ENCODE measurements at places on chromosomes 12 and 14.
A peak's percentile ranks its signal among the peaks of the same experiment; 100 is the strongest.

GRCh38 chr12:122850695-122851350 is 15.6 kb downstream of the HIP1R start:
- no peak for DNase-seq

- no peak for DNase-seq
Observed at GRCh38 chr12:111275308-111275707, 93.6 kb downstream of the PHETA1 start.

- no peak for DNase-seq
Observed at GRCh38 chr12:51850081-51850964, 1.8 kb upstream of the FIGNL2 start.

DNA sequence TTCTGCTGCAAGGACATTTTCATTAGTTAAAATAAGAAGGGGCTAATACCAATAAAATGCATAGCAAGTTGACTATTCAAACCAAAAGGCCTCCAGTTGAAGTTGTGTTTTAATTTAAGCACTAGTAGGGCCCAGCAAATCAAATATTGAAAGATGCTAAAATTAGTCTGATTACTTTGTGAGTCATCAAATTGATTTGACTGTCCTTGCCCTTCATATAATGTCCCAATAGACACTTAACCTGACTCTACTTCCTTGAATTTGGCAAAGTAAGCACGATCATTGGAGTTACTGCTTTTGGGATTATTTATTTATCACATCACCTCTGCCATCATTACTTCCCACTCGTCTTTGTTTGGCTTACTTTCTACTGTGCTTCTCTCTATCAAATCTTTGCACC is 798.5 kb downstream of the DIO2 start:
- DNase-seq, result no peak

DNA sequence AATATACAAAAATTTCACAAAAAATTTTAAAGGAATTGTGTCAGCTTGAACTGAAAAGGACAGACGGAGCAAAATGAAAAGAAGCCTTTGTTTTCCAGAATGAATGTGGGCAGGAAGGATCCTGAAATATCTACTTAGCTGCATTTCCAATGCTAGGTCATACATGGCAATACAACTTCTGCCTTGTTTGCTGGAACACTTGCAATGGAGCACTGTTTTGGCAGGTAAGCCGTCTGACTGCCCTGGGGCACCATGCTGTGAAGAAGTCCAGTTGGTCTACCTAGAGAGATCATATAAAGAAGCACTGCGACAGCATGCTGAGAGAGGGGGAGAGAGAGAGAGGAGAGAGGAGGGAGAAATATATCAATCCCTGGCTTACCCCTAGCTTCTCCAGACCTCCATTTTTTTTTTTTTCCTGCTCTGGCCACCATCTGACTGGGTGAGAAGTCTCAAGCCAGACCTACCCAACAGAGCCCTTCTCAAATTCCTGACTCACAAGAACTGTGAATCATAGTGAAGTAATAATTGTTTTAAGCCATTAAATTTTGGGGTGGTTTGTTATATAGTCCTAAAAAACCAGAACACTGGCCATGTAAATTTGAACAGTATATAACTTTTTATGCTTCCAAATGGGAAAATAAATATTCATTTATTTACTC is 97.1 kb upstream of the PRICKLE1 start:
- no peak for DNase-seq

GRCh38 chr14:74572726-74573301 is 39.2 kb downstream of the LTBP2 start:
- DNase-seq, result no peak

GRCh38 chr12:46900734-46901463 is 75.1 kb upstream of the SLC38A4 start:
- no peak for DNase-seq

DNA sequence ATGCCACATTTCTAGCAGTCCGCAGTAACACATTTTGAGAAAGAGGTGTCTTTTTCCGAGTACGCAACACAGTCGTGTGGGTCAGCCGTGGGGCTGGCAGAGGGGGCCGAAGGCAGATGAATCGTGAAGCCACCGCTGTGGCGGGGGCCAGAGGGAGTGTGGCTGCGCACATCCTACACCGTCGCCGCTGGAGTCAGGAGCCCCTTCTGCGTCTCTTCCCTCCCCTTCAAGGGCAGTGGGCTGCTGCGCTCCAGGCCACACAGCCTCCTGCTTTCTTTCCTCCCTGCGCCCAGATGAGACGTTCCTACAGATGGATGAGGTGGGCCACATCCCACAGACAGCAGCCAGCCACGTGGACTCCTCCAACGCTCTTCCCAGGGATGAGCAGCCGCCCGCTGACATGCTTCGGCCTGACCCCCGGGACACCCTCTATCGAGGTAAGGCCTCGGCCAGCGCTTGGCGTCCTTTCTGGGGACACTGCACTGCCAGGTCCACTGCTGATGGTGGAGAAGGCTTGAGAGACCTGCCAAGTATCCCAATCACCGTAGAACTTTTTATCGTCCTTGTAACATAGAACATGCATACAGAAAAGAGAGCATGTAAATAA is 89.8 kb downstream of the B4GALNT3 start:
- DNase-seq, result no peak

DNA sequence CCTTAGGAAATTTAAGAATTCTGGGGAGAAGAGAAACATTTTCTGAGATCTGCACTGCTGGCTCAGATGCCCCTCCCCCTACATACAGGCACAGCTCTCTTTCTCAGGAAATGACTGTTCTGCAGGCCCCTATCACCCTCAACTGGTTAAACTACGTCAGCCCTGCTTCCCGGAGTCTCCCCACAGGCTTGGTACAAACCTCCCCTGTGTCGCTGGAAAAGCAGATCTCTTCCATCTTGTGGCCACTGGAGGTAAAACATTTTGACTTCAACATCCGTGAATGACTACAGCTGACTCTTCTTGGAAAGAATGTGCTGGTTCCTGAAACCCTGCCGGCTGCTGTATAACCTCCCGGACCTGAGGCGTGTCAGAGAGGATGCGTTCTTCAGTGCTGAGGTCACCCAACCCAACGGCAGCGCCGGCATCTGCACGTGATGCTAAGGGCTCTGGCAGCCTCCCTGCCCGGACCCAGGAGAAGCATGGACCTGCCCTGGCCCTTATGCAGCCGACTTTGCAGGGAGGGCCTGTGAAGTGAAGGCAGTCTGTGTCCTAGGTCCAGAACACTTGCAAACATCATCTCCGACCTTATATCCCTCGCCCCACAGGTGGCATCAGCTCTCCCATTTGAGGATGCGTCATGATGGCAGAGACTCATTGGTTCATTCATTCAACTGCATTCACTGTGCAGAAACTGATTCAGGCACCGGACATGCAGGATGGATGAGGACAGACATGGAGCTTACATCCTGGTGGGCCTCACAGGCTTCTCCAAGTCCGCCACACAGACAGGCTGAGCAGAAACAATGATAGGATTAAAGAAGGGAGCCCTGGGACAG is 129.2 kb downstream of the GCH1 start:
- DNase-seq, result peak; percentile 72

DNA sequence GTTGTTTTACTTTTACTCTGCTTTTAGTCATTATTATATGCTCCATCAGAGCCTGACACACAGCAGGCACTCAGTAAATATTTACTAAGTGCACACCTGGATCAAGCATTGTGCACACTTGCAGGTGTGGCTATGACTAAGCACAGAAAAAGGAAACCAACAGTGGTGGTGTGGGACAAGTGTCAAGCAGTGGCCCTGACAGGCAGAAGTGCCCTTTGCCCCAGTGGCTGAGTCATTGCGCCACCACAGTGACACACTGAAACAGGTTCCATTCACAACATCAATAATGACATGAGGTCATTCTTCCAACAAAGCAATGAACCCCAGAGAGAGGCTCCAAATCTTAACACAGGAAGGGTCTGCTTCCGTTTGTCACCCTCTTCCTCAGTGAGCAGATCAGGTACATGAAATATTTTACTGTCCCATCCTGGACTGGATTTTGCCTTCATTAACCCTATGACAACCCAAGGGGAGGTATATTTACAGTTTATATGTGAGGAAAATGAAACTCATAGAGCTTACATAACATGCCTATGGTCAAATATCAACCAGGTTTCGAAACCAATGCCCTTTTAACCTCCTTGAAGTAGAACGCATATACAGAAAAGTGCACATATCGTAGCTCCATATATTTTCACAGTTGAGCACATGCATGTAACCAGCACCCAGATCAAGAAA is 82.6 kb upstream of the GTF2A1 start:
- DNase-seq, result peak; percentile 91

DNA sequence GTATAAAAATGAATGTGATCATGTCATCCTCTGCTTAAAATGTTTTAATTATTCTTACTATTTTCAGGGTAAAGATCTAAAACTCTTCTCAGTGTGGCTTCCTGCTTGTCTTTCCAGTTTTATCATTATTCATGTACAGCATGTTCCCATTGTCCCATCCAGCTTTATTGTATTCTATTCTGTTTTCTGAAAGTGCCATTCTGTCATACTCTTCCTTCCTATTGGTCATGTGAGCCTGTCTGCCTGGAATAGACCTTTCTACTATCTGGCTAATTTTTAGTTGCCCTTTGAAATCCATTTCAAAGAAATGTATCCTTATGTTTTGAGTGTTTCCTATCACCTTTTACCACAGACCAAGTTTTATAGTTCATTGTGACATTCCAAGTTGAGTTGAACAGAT is 34.9 kb downstream of the PALS1 start:
- DNase-seq, result no peak

GRCh38 chr14:73936548-73936947 is 13.3 kb downstream of the FAM161B start:
- DNase-seq, result no peak

DNA sequence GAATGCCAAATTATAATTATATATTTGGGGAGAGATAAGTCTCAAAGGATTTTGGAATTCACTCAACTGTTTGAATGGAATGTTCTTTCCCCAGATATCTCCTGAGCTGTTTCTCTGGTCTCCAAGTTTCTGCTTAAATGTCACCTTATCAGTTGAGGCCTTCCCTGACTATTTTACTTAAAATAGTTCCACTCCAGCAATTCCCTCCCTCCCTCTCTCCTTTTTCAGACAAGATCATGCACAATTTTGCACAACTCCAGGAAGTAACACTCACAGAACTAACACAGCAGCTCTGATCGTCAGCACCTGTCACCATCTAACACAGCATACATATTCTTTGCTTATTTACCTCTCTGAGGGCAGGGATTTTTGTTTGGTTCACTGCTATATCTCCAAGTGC is 12.5 kb downstream of the BTG1 start:
- DNase-seq, result no peak

DNA sequence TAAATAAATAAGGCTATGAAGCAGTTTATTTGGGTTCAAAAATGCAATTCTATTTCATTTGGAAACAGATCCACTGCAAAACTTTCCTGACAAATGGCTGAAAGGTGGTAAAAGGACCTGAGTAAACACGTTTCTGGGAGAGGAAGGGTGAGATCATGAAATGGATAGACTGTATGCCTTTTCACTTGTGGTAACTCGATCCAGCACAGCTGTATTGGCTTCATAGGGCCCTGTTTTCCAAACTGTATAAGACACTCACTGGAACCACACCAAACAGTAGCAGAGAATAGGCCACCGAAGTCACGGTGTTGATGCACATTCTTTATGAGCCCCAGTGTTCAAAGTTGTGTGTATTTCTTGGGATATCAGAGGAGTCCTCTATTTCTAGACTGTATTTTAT is 325.2 kb upstream of the DIO2 start:
- no peak for DNase-seq

DNA sequence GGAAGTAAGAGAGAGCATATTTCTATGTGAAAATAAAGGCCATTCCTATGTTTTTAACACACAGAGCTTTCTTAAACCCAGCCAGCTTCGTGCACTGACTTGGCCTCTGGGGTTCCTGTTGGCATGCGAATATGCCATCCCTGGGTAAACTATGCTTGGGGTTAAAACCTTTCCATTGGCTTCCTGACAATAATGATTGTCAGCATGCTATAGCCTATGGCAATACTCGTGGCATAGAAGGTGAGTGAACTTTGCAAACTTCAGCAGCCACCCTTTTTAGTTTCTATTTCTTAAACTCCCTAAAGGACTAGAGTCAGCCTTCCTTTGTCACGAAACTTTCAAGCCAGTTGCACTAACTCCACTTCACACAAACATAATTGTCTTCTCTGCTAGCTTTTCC is 148.4 kb upstream of the RGS6 start:
- DNase-seq, result no peak

GRCh38 chr14:49497267-49497666 is 88.9 kb downstream of the RPS29 start:
- DNase-seq, result no peak

DNA sequence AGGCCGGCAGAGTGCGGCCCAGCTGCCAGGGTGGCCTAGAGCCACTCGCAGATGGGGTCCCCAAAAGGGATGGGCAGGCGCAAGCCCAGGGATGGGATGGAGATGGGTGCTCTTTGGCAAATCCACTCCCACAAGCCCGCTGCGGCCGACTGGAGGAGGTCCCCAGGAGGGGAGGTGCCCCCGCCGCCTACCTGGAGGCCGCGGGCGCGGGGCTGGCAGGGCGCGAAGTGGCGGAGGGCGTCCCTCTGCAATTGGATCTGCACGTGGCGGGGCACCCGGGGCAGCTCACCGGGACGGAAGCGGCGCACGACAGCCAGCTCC is 730 bp downstream of the PPP1R3E start:
- DNase-seq, result no peak

- no peak for DNase-seq
Observed at GRCh38 chr14:66398437-66398836, 87.7 kb upstream of the CCDC196 start.

GRCh38 chr14:70086685-70087379 is 101.9 kb downstream of the SLC8A3 start:
- peak; percentile 50 for DNase-seq

- DNase-seq, result no peak
Observed at GRCh38 chr12:20210621-20211215, 157.6 kb upstream of the PDE3A start.

DNA sequence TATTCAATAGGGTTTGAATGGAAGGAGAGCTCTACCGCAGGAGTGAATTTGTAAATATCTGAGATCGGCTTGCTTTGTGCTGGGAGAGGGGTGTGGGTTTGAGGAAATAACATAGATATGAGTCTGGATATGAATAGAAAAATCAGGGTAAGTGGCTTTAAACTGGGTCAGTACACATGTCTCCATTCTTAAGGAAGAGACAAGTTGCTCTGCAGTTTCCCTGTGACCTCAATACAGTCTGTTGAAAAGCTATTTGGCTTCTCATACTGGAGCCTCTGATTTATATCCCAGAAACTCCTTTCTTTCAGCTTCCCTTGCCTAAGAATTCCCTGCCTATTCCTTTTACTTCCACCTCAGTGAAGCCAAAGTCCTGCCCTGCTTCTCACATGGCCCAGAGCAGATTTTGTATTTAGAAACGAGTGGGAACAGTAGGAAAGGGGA is 153.5 kb upstream of the ATF7IP start:
- peak; percentile 14 for DNase-seq

- DNase-seq, result no peak
Observed at GRCh38 chr12:88753066-88753465, 172.8 kb upstream of the KITLG start.

DNA sequence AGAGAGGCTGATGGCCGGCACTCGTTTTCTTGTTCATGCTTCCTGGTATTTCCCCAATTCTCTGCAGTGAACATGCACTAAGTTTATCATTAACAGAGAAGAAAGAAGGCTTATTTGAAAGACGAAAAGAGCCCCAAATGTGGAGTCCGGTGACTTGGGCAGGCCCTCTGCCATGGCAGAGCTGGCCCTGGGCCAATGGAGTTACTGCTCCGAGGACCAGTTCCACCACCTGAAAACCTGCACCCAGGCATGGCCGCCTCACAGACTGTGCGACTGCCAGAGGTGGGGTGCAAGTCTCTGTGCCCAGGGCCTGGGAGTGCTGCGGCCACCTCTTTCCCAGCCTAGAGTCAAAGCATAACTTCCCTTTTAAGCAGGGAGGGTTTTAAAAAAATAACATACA is 24.9 kb downstream of the DEGS2 start:
- no peak for DNase-seq
